SK-N-DZ (cell line): ENCODE measurements at places on chromosomes 2 and 18.

DNA sequence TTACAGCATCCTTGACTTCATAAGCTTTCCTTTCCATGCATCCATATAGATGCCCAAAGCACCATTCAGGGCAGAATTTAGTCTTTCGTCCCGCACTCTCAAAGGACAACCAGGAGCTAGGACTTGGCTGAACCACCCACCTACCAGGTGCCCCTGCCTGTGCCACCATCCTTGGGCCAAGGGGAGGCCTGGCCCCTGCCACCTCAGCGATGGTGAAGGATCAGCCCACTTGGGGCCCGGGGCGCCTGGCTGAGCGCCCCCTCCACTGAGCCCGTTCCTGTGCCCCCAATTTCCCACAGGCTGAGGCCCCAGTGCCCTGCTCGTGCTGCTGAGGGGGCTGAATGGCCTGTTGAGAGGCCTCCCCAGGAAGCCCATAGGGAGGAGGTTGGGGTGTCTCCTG, 33.3 kb upstream of the ALPP start:
- no peak for DNase-seq

DNA sequence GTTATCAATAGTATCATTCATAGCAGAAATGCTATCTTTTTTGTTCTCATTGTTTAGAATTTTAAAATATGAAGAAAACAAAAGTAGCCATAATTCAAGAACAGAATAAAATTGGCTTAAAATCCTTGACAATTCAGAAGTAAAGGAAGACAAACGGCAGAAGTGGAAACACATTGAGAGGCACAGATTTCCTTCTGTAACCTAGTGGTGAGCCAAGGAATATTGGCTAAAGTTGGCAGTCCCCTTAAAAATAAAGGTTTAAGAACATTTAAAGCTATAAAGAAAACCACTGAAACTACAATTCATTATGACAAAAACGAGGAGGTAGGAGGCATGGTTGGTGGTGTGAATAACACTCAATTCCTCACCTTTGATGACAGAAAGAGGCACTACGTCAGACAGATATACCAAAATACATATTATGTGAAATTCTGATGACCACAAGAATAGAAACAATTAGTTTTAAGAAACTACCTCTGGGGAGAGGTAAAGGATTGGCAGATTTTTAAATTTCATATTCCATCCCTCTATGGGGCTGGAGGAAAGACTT, 42.3 kb downstream of the SFT2D3 start:
- DNase-seq, result no peak

GRCh38 chr2:141399270-141399669, 731.5 kb downstream of the LRP1B start:
- DNase-seq, result no peak

DNA sequence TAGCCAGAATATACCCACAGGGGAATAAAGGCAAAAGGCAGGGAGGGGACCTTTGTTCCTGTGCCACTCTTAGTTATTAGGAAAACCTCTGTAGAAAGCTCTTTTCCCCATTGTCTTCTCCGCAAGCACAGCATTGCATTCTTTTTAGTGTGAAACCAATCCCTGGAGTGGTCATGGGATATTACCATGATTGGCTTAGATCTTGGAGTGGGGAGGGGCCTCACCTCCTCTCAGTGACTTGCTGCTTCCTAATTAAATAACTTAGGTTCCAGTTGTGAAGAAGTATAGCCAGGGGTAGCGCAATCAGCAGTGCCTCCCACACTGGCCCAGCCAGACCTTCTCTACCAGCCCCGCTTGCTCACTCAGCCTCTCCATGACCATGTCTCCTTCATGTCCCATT, 49.9 kb upstream of the AFF3 start:
- no peak for DNase-seq

- no peak for DNase-seq
Observed at GRCh38 chr2:172280571-172281361, 146.6 kb upstream of the ITGA6 start.

DNA sequence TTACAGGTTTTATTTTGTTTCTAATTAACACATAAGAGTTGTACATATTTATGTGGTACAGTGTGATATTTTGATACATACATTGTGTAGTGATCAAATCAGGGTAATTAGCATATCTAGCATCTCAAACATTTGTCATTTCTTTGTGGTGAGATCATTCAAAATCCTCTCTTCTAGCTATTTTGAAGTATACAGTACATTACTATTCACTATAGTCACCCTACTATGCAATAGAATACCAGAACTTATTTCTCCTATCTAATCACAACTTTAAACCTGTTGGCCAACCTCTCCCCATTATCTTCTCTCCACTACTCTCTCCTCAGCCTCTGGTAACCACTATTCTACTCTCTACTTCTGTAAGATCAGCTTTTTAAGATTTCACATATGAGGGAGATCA, 325.8 kb downstream of the CYP26B1 start:
- DNase-seq, result no peak

- DNase-seq, result no peak
Observed at GRCh38 chr2:205658572-205658971, 23.7 kb upstream of the NRP2 start.

- no peak for DNase-seq
Observed at GRCh38 chr2:11004199-11004598, 92.5 kb downstream of the KCNF1 start.

GRCh38 chr2:168039881-168040280, 207.5 kb downstream of the STK39 start:
- DNase-seq, result no peak

GRCh38 chr18:46772357-46772756, 15.5 kb upstream of the ST8SIA5 start:
- DNase-seq, result no peak
